ENCODE measurements at places on chromosomes 4 and X.

DNA sequence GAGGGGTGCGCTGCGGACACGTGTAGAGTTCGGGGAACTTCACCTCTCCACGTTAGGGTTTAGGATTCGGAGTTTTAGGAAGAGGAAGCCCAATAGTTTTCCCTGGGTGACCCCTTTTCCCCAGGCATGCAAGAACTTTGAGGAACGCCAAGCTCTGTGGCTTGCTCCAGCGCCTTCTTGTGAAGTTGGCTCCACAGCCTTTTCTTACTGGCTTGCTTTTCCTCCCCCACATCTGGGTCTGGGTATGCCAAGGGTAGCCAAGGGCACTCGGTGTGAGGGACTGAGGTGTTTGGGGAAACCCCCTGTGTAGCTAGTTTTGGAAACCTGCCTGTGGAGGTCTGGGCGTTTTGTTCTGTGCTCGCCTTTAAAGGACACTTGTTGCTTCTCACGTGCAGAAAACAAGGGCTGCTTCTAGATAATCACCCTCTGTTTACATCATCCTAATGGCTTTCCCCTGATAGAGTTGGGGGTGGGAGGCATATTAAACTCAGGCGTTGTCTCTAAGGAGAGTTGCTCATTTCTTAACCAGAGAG is 746 bp downstream of the EDNRA start:
- no peak for DNase-seq

DNA sequence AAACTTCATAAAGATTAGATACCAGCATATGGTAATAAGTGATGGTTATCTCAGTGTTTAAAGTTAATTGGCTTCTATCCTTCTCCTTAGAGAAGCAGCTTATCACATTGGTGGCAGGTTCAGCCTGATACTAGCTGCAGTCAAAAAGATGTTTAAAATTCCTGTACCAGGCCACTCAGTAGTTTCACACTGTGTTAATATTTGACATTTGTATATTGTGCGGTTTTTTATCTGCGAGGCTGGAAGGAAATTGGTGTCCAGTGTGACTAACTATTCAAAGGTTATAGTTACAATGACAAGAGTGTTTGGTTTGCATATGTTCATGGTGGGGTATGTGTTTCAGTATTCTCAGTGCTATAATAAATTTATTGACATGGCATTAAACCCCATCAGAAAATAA is 27.5 kb upstream of the TBC1D8B start:
- DNase-seq = no peak

- no peak for DNase-seq
Measured at GRCh38 chr4:2795893-2796848, 3.3 kb downstream of the SH3BP2 start.

- no peak for DNase-seq
Measured at GRCh38 chr4:176616151-176616550, 176.6 kb downstream of the VEGFC start.

DNA sequence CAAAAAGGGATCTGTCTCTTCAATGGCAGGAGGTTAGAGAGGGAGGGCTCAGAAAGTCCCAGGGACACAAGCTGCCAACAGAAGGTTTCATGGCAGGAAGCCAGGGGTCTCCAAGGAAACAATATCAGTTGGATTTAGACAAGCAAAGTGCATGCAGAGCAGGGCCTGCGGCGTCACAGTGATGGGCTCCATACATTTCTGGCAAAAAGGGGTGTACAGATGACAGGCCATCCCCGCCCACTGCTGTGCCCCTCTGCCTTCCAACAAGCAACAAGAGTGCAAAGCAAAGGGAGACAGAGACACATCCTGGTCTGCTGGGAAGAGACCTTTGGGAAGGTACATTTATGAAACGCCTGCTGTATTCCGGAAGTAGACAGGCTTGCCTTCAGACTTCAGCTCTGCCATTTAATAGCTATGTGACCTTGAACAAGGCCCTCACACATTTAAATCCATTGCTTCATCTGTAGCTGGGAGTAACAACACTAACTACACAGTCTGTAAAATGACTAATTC is 121.2 kb downstream of the AFAP1 start:
- DNase-seq = no peak
